Brain microvascular endothelial cell (primary cell): ENCODE measurements at places on chromosomes 4 and X.

GRCh38 chr4:3736806-3737205 is 29.4 kb upstream of the ADRA2C start:
- DNase-seq: no peak

- no peak for DNase-seq
Observed at GRCh38 chrX:66698273-66699204, 59.7 kb upstream of the EDA2R start.

GRCh38 chr4:129208481-129208880 is 112.5 kb downstream of the C4orf33 start:
- no peak for DNase-seq

- DNase-seq: no peak
Observed at GRCh38 chr4:46392421-46392820, 2.5 kb upstream of the GABRA2 start.

DNA sequence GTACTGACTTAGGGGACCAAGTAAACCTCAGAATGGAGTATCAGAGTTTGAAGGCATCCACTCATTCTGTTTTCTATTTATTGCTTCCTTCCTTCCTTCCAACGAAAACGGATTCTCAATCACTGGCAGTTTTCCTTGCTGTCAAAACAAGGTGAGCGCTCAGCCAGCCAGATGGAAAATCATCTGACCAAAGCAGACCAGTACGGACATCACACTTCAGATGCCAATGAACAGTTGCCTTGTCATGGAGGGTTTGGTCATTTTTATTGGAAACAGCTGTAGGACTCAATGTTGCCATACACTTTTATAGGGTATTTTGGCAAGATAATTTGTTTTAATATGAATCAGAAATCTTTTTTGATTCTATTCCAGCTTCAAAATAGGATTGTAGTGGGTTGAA is 16.6 kb downstream of the GEMIN8 start:
- no peak for DNase-seq

- DNase-seq: peak; percentile 67
Observed at GRCh38 chr4:16516796-16517439, 290.6 kb upstream of the TAPT1 start.

GRCh38 chr4:93897559-93897958 is 69.0 kb downstream of the ATOH1 start:
- DNase-seq: no peak

DNA sequence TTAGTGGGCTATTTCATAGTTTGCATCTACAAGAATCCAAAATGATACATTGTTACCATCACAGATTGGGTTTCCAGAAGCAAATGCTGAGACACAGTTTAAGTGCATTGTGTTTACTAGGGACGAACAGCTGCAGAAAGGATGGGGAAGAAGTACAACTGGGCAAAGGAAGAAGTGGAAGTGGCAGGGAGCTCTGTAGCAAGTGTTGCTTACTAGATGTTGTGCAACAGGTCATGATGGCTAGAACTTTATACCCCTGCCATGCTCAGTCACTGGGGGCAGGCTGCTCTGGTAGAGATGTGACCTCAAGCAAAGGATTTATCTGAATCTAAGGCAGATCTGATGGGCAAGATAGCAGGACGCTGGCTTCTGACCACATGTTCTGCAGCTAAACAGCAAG is 76.1 kb upstream of the EMCN start:
- DNase-seq: no peak

- DNase-seq: no peak
Observed at GRCh38 chr4:74665876-74666275, 128.4 kb downstream of the BTC start.

GRCh38 chrX:39492497-39493162 is 605.1 kb downstream of the BCOR start:
- DNase-seq: no peak

- no peak for DNase-seq
Observed at GRCh38 chr4:121477480-121477879, 96.7 kb upstream of the QRFPR start.
